Retinal pigment epithelial cell (primary cell): ENCODE measurements at places on chromosomes 12 and 14.

DNA sequence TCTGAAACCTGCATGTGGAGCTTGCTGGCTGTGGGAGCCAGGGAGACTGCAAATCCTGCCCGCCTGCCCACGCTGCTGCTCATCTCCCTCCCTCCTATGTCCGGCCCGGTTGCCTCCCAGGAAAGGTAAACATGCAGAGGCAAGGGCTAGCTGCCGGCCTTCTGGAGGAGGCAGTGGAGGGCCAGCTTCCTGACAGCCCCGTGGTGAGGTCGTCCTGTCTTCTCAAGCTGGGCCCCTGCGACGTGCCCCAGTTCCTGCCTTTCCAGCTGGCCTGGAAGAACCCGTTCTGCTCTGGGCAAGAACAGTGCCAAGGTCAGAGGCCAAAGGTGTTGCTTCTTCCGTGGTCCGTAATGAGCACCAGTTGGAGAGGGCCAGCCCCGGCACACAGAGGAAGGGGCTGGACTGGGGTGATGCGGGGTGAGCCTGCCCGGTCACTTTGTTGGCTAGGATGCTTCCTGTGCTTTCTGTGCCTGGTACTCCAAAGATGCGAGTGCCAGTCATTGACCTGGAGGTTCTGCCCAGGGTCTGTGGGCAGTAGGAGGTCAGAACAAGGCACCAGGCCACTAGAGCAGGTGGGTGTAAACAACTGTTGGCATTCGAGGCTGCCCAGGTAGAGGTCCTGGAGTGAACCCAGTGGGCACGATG, 25.3 kb downstream of the TPCN1 start:
- DNase-seq, result no peak

DNA sequence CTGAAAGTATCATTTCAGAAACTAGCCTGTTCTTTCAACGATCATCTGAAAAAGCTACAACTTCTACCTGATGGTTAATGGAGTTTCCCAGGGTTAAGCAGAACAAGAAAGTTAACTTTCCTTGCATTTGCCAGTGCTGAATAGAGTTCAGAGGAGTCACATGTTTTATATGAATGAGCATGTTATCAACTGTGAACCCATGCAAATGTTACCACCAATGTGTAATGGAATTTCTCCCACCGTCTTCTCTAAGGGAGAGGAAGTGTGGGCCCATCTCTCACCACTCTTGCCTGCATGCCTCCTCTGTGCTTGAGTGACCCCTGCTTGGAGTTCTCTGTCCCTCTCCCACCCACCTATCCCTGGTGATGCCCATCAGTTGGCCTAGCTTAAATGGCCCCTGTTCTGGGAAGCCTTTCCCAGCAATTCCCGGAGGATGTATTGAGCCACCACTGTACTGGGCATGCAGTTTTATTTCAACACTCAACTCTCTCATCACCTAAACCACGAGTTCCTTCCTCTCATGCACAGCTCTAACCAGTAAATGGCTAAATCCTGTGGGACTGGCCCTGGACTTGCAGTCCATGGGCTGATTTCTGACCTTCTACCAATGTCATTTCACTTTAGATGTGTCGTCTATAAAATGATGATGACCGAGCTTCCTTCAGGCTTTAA, 159.8 kb downstream of the RPAP3 start:
- no peak for DNase-seq

- DNase-seq, result peak; percentile 54
Measured at GRCh38 chr12:128797119-128798118, 26.3 kb downstream of the SLC15A4 start.

DNA sequence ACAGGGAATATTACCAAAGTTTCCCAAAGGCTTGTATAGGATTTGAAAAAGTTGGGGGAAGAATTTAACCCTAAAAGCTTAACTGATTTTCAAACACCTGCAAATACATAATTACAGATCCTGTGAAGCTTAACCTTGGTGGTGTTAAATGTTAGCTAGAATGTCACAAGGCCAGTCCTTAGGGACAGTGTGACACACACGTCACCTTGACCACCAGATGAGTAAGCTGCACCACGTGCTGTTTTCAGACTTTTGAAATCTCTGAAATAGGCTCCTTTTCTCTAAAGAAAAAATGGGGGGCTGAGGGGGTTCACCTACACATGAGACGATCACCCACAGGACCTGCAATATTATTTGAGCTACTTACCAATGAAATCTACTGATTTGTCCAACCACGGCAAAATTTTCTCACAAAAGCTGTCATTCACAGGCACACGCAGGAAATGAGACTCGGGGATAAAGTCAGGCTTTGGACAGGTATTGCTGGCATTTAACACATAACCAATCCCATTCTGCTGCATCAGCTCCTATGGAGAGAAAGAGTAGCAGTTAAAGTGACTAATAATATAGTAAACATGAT, 75.9 kb downstream of the DUSP16 start:
- DNase-seq, result peak; percentile 24

- DNase-seq, result no peak
Measured at GRCh38 chr12:28603239-28603638, 413.0 kb downstream of the CCDC91 start.

GRCh38 chr12:82883394-82884355, 197.0 kb downstream of the TMTC2 start:
- no peak for DNase-seq

GRCh38 chr12:8081251-8081920, 688 bp upstream of the NECAP1 start:
- DNase-seq, result no peak

DNA sequence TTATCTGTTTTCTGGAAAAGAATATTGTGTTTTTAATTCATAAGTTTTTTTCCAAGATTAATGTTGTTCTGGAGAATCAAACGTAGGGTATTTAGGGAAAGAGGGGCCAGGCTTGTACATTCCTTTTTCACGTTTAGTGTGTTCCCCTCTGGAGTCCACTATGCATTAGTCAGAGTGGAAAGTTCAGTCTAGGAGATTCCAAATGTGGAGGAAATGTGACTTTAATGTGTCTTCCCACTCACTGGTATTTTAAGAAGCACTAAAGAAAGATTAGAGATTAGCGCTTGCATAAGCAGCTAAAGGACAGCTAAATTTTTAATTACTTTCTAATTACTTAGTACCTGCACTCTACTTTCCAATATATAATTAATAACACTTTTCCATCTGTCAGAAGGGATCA, 4.4 kb upstream of the PDE6H start:
- DNase-seq, result no peak

GRCh38 chr12:4621511-4621910, 27.3 kb downstream of the AKAP3 start:
- DNase-seq, result no peak

DNA sequence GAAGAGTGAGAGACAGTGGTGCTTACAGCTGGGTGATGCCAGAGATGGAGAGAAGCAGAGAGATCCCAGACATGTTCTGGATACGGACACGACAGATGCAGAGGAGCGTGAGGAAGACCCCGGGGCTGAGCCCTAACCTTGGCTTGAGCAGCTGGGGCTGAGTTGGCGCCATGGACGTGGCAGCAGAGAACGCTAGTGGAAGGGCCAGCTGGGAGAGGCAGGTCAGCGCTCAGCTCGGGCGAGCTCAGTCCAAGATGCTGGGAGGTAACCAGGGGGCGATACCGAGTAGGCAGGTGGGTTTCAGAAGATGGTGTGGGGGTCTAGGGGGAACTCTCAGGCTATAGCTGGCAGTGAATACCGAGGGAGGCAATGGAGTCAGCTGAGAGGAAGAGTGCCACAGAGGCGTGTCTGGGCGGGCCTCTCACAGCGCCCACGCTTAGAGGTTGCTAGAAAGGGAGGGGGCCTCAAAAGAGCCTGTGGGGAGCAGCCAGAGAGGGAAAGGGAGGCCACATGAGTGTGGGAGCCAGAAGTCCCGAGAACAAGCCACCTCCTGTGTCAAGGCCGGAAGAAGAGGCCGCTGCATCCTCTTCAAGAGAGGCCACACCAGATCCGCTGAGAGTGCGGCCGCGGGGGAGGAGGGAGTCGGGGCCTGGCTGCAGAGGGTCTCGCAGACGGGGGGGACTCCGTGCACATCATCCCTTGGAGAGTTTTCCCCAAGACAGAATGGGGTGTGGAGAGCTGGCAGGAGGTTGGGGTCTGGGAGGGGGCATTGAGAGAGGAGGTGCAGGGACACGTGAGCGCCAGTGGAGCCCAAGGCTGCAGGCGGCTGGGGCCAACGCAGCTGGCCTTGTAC, 57.0 kb upstream of the DIO3 start:
- DNase-seq, result no peak

DNA sequence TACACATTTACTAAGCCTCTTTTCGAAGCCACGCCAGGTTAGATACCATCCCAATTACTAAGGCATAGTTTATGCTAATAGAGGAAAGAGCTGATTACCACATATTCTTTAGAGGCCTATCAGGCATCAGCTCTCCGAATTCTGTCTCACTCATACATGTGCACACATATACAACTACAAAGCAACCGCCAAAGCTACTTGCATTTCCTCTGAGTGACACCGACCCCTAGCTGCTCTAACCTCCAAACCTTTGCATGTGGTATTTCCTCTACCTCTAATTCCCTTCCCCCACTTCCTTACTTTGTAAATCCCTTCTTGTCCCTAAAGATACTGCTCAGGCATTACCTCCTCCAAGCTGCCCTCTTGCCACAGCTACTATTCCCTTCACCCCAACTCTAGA, 107.2 kb downstream of the DUSP6 start:
- no peak for DNase-seq

- peak; percentile 9 for DNase-seq
Measured at GRCh38 chr12:6647083-6647604, at the start of gene ACRBP. TSS of gene ACRBP (minus strand) at chr12:6647432. CDS start at chr12:6647366, 66 bp downstream.

GRCh38 chr12:62738616-62739015, 196.3 kb downstream of the PPM1H start:
- DNase-seq, result no peak

- no peak for DNase-seq
Measured at GRCh38 chr14:67370830-67371229, 10.7 kb downstream of the EIF2S1 start.

DNA sequence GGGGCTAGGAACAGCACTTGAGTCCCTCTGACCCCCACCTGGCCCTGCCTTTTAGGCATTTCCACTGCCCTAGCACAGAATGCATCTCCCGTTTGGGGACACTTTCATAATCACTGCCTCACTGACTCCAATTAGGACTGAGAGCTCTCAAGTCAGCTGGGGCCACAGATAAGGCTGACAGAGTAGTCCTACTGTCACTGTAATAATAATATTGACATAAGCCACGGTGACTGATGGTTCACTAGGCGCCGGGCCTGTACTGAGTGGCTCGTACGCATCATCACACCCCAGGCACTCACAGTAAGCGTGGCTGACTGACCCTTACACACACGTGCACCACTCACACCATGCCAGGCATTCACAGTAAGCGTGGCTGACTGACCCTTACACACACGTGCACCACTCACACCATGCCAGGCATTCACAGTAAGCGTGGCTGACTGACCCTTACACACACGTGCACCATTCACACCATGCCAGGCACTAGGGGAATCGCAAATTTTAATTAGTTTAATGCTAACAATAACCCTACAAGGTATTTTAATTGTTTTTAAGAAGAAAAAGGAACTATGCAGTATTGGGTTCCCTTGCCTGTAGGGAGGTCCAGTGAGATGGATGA, 87.7 kb downstream of the CHGA start:
- DNase-seq, result no peak

DNA sequence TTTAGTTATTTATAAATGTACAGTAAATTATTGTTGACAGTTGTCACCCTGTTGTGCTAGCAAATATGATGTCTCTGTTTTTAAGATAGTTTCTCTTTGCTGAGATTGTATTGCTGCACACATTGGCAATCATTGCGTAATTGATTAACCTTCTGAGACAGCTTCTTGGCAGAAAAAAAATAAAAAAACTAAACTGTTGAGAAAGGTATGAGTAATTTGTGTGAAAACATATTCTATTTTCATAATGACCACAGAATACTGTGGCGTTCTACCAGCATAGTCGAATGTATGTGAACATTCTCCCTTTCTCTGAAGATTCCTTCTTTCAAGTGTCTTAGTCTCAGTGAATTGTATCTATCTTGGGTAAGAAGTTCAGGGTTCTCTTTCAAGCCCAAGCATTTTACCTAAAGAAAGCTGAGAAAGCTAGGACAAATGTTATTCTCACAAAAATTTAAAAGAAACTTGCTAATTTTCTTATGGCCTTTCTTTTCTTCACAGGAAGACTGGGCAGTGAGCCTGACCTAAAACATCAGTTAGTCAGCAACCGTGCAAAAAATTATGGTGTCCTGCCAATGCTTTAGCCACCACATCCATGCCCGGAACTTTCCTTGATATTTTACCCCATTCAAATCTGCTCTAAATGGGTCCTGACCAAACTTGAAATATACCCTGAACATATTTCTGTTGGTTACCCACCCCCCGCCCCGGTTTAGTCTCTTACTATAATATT, 69.0 kb upstream of the REP15 start:
- DNase-seq, result no peak

- no peak for DNase-seq
Measured at GRCh38 chr12:59375633-59376032, 220.2 kb upstream of the SLC16A7 start.

DNA sequence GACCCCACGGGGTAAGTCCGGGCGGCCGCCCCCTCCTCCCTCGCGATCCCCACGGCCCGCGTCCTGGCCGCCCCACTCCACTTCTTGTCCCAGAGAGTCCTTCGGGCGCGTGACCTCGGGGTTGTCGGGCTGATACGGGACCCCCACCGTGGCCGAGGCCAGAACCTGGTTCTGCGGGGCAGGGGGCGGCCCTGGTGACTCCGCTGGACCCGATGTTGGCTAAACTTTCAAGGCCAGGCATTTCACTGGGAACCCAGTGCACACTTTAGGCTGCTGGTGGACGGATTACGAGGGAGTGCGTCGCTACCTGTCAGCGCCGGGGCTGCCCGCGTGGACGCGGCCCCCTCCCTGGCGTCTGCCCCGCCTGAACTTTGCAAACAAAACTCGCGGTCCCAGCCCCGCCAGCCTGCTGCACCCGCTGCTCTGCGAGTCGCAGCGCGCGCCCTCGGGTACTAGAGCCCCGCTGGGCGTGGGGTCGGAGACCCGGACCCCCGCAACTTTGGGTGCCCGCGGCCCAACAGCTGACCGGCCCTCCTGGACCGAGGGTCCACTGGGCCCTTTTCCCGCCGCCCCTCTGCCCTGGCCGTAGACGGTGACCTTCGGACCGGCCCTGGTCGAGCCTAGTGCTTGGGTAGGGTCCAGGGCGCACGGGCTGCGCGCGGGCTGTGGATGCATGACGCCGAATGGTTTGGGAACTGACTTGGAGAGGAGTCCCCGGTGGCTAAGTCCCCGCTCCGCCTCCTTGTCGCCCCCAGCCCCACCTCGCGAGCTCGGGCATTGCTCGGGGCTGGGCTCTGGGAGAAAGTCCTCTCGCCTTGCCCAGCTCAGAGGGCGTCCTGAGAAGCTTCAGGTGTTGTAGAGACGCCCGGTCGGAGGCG, 624 bp downstream of the RIN3 start:
- no peak for DNase-seq

- DNase-seq, result no peak
Measured at GRCh38 chr14:24376448-24377070, 8.6 kb downstream of the NFATC4 start.

GRCh38 chr12:93624595-93625294, 52.3 kb downstream of the SOCS2 start:
- DNase-seq, result no peak

DNA sequence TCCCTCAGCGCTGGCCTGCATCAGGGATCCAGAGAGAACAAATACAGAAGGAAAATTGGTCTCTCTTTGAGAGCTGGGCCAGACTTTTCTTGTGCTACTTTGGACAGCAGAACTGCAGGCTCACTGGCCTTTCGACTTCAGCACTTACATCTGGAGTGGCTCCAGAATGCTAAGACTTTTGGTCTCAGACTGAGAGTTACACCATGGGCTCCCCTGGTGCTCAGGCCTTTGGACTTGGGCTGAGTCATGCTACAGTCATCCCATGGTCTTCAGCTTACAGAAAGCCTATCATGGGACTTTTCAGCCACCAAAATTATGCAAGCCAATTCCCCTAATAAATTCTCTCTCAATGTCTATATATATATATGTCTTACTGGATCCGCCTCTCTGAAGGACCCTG, 9.0 kb upstream of the CD163 start:
- peak; percentile 16 for DNase-seq
